Activated CD8-positive, alpha-beta T cell treated with anti-CD3 and anti-CD28 coated beads, Interleukin-2, amount 10 ng/mL, durations not matched to agents 7 days and 5 days (primary cell): ENCODE measurements at places on chromosomes 12 and 14. TPM values are rescaled to one million over a fixed set of nuclear protein-coding genes. Genes with fewer than 3 reads are reported as not detected.
A peak's percentile ranks its signal among the peaks of the same experiment; 100 is the strongest.

KCNA5 gene
- total RNA-seq = not detected

NEUROD4 gene
- total RNA-seq = not detected

COA8 gene
- total RNA-seq = 28.3 TPM

ACOT6 gene
- total RNA-seq = not detected

HSPA2 gene
- total RNA-seq = 1.7 TPM

RERG gene
- not detected for total RNA-seq

PAH gene
- total RNA-seq = not detected

NELL2 gene
- 43.8 TPM for total RNA-seq

GRCh38 chr14:105019861-105020814 is 745 bp downstream of the CDCA4 start:
- peaks cover 67% of the 10 kb centered on the region for H3K4me1 ChIP-seq
- DNase-seq = peak; percentile 60
- peak overlapping the region; percentile 91 for H3K27ac ChIP-seq
- H3K36me3 ChIP-seq = peaks cover 45% of the 10 kb centered on the region
- no peaks in the 10 kb centered on the region for H3K27me3 ChIP-seq

GRCh38 chr14:49959822-49960408 is 67.0 kb downstream of the ARF6 start:
- H3K4me1 ChIP-seq = peaks cover 44% of the 10 kb centered on the region
- H3K27ac ChIP-seq = peak overlapping the region; percentile 63
- H3K27me3 ChIP-seq = no peaks in the 10 kb centered on the region
- peak overlapping the region; percentile 25 for H3K4me3 ChIP-seq
- no peak for DNase-seq

GRCh38 chr14:72686832-72687231 is 207.1 kb downstream of the DPF3 start:
- H3K27me3 ChIP-seq = peaks cover 8% of the 10 kb centered on the region
- H3K4me3 ChIP-seq = no peak overlapping the region
- H3K4me1 ChIP-seq = no peaks in the 10 kb centered on the region
- no peak overlapping the region for H3K27ac ChIP-seq
- DNase-seq = no peak

DNA sequence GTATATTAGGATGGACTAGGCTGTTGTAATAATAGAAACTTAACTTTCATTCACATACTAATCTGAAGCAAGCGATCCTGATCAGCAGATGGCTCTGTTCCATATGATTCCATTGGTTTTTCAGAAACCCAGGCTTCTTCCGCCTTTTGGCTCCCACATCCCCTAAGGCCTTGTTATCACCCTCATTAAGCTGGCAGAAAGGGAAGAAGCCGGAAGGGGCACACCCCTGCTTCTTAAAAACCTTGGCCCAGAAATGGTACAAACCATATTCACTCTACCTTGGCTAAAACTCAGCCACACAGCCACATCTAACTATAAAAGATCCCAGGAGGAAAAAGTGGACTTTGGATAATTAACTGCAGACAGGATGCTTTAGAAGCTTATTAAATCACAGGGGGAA is 329.2 kb downstream of the PCNX1 start:
- peaks cover 4% of the 10 kb centered on the region for H3K27me3 ChIP-seq
- peaks cover 14% of the 10 kb centered on the region for H3K4me1 ChIP-seq
- H3K27ac ChIP-seq = no peak overlapping the region
- H3K4me3 ChIP-seq = no peak overlapping the region
- no peaks in the 10 kb centered on the region for H3K36me3 ChIP-seq

DNA sequence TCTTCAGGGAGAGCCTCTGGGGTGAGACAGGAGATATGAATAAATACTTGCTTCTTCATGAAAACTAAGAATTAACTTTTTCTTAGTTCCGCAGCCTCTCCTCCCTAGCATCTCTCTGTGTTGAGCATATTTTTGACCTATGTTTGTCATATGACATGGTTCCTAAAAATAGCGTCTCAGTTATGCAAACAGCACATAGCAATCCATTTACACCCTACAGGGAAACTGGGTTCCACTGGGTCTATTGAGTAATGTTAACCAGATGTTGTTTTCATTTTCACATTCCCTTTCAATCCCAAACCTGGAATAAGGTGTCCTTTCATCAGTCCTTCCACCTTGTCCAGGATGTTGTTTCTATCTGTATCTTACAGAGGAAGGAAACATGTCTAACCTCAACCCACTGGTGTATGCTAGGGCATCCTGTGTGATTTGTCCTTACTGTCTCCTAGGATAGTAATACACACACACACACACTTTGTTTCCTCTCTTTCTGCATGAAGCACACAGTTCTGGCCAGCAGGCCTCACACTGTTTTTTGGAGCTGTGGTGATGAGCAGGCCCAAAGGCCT is 1543.5 kb downstream of the AACS start:
- no peaks in the 10 kb centered on the region for H3K36me3 ChIP-seq
- H3K4me3 ChIP-seq = no peak overlapping the region
- H3K27me3 ChIP-seq = no peaks in the 10 kb centered on the region
- no peak overlapping the region for H3K27ac ChIP-seq

DNA sequence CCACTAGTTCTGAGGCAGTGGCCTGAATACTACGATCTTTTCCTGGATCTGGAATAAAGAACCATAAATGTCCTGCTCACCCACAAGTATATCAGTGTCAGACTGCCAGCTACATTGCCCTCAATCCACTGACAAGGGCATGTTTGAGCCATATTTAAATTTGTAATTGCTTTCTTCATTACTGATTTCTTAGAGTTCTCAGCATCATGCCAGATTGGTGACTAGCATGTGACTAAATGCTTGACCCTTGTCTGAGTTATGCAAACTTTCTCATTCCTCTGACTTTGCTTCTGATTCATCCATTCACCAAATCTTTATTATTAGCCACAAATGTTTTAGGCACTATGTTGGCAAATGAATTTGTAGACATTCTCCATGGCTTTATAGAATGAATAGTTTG is 143.6 kb upstream of the SLC16A7 start:
- DNase-seq = no peak
- H3K4me1 ChIP-seq = no peaks in the 10 kb centered on the region
- no peaks in the 10 kb centered on the region for H3K36me3 ChIP-seq
- no peak overlapping the region for H3K4me3 ChIP-seq
- no peak overlapping the region for H3K27ac ChIP-seq
- H3K27me3 ChIP-seq = no peaks in the 10 kb centered on the region

- H3K27me3 ChIP-seq = no peaks in the 10 kb centered on the region
- no peak for DNase-seq
- H3K4me3 ChIP-seq = no peak overlapping the region
- H3K27ac ChIP-seq = no peak overlapping the region
- no peaks in the 10 kb centered on the region for H3K4me1 ChIP-seq
These were observed 193.3 kb downstream of the ANO4 start for GRCh38 chr12:100987552-100988521.

DNA sequence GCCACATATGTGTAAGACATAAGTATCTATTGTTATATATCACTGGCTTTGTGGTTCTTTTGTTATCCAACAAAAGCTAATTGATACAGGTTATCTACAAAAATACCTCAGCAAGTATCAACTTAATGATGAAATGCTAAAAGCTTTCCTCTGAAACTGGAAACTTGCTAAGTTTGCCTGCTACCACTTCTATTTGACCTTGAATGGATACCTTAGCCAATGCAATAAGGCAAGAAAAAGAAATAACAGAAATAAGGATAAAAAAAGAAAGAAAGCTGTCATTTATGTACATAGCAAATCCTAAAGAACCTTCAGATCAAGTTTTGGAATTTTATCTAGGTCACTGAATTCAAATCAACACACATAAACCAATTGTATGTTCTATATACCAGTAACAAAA is 35.5 kb upstream of the RASSF3 start:
- H3K36me3 ChIP-seq = peaks cover 2% of the 10 kb centered on the region
- H3K4me3 ChIP-seq = no peak overlapping the region
- DNase-seq = no peak
- H3K4me1 ChIP-seq = peaks cover 9% of the 10 kb centered on the region

DNA sequence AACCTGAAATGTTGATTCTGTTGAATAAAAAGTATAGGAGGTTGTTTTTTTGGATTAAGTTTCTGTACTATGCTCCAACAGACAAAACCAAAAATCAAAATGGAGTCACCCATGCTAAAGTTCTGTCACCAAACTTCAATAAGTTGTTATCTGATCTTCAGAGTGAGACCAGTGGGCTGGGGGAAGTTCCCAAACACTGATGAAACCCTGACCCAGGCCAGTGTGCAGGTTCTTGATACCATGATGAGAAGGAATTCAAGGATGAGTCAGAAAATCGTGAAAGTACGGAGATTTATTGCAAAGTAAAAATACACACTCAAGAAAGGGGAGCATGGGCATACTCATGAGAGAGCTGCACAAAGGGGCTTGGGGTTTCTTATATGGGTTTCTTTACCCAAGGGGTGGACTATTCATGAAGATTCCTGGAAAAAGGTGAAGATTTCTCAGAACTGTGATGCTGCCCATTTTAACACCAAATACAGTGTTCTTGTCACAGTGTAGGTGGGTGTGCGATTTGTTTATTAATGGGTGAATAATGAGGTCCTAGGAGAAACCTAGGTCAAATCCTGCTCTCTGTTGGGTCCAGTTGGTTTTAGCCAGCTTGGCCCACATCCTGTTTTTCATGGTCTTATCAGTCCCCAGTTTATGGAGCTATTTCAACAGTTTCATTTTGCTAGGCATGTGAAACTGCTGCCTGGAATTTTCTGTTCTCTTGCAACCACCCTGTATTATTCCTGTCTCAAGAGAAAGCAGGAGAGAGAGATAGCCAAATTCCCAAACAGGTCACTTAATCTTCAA is 27.5 kb upstream of the DENND5B start:
- no peak overlapping the region for H3K27ac ChIP-seq
- no peaks in the 10 kb centered on the region for H3K27me3 ChIP-seq
- H3K4me3 ChIP-seq = no peak overlapping the region
- H3K36me3 ChIP-seq = no peaks in the 10 kb centered on the region

DNA sequence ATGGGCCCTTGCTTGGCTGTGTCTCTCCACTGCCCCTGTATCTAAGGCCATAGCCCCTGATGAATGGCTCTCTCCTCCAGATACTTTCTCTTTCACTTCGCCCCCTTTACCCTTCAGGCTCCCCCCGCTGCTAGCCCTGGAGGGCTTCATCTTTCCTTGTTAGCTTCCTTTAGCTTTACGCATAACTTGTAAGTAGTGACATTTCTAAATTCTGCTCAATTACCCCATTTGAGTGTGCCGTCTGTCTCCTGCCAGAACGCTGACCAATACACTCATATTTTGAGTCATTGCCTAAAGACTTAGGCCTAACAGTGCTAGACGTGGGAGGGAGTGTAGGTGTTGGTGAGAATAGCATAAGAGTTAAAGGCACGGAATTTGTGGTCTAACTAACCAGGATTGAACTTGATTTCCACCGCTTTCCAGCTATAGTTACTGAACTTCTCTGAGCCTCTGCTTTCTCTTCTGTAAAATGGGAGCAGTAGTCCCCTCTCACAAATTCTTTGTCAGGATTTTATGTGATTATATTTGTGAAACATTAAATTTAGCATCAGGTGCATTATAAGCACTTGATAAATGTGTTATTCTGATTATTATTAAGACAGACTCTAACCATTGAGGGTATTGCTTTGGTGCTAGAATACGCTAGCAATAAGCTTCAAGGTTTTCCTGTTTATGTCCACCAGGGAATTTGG is 129.3 kb downstream of the ZFP36L1 start:
- peak overlapping the region; percentile 57 for H3K4me3 ChIP-seq
- H3K27me3 ChIP-seq = no peaks in the 10 kb centered on the region
- H3K4me1 ChIP-seq = peaks cover 23% of the 10 kb centered on the region

DNA sequence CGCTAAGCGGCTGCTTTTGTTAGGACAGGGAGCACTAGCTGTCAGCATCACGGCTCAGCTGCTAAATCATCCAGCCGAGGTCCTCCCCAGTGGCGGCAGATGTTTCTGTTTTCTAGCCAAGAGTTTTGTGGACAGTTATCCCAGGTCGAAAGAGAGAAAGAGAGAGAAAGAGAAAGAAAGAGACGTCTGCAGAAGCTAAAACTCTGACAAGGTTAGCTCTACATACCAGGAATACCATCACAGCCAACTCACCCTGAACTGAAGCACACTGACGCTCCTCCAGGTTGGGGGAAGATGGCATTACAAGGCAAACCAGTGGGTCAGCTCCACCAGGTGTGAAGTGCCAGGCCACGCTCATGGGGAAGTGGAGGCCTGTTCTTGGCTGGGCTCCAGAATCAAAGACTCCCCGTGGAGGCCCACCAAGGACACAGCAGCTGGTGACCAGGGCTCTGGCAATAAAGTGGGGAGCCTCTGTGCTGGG is 64.9 kb upstream of the DICER1 start:
- H3K4me3 ChIP-seq = no peak overlapping the region
- H3K36me3 ChIP-seq = no peaks in the 10 kb centered on the region
- H3K27ac ChIP-seq = no peak overlapping the region
- no peaks in the 10 kb centered on the region for H3K4me1 ChIP-seq
- DNase-seq = no peak
- no peaks in the 10 kb centered on the region for H3K27me3 ChIP-seq

- H3K36me3 ChIP-seq = no peaks in the 10 kb centered on the region
- no peaks in the 10 kb centered on the region for H3K27me3 ChIP-seq
- no peak for DNase-seq
These were observed 41.0 kb downstream of the ZCRB1 start for GRCh38 chr12:42284876-42285275.

DNA sequence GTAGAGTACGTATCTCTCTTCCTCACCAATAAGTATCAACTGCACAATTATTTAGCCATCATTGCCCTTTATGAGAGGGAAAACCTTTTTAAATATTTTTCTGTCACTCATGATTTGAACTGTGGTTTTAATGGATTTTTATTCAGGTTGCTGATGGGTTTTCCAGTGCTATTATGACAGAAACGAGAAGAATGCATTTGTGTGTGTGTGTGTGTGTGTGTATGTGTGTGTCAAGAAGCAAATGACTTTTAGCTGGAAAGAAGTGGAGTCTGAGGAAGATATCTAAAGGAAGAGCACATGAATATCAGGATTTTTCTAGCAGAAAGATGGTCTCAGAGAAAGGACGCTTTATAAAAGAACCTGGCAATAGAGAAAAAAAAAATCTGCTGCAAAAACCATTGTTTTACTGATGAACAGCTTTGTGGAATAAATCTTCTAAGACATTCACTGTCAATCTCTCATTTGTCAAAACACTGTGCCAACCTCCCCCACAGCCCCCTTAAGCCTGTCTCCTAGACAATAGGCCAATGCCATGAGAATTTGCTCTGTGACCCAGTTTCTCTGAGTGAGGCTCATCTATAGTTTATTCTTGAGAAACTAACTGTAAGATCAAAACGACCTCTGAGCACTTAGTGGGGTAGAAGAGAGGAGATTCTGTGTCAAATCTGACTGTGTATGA is 417.7 kb downstream of the FLRT2 start:
- peaks cover 6% of the 10 kb centered on the region for H3K36me3 ChIP-seq
- no peaks in the 10 kb centered on the region for H3K27me3 ChIP-seq
- no peak overlapping the region for H3K27ac ChIP-seq
- no peak for DNase-seq
- H3K4me3 ChIP-seq = no peak overlapping the region

GRCh38 chr12:101655393-101655792 is 42.0 kb upstream of the CHPT1 start:
- no peak overlapping the region for H3K27ac ChIP-seq
- DNase-seq = no peak
- no peak overlapping the region for H3K4me3 ChIP-seq
- H3K4me1 ChIP-seq = no peaks in the 10 kb centered on the region
